ENCODE measurements at places on chromosomes 12 and 14. TPM values are rescaled to one million over a fixed set of nuclear protein-coding genes. Genes with fewer than 3 reads are reported as not detected.

CATSPERB gene
- 1.4 TPM for polyA plus RNA-seq

DNA sequence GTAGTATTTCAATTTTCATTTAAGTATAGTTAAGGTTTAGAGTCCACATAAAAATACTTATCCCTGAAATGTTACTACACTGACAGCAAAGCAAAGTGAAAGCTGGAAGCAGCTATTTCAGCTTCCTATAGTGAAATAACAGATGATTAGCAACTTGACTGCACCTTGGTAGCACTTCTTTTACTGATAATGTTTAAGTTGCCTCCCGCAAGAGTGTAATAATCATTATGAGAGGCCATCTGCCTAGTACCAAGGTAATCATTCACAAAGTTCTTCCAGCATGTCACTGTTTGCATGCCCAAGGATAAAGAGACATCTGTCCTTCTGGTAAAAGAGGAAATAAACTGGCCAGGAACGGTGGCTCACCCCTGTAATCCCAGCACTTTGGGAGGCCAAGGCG is 69.8 kb downstream of the LIN7A start:
- no peak for DNase-seq

GRCh38 chr12:851913-852312 is 97.6 kb downstream of the RAD52 start:
- no peak for DNase-seq

DNA sequence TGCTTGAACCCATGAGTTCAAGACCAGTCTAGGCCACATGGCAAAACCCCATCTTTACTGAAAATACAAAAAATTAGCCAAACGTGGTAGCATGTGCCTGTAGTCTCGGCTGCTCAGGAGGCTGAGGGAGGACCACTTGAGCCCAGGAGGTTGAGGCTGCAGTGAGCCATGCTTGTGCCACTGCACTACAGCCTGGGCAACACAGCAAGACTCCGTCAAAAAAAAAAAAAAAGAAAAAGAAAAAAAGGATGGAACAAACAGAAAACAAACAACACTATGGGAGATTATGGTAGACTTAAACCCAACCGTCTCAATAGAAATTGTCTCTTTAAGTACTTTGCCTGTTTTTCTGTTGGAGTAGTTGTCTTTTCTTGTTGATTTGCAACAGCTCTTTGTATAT is 36.4 kb downstream of the PYM1 start:
- no peak for DNase-seq

DNA sequence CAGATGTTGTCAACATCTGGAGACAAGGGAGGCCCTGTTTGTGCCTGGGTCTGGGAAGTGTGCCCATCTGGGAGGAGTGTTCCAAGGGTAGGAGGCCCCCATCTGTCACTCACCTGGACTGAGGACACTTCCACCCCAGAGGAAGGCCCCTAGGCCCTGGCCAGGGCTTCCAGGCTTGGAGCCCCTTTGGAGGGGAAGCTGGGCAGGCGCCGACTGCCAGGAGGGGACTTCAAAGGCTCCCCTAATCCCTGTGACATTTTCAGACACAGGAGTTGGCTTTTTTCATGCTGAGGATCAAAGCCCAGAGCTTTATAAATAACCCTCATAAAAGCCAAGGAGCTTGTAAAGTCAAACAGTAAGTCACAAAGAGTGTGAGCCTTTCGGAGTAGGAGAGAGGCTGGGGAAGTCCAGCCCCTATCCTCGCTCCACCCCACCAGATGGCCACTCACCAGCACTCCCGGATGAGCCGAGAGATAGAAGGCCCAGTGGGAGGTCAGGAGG is 17.6 kb upstream of the FAM222A start:
- DNase-seq = no peak

GRCh38 chr12:132445884-132446632 is 43.9 kb upstream of the FBRSL1 start:
- peak; percentile 57 for DNase-seq

DNA sequence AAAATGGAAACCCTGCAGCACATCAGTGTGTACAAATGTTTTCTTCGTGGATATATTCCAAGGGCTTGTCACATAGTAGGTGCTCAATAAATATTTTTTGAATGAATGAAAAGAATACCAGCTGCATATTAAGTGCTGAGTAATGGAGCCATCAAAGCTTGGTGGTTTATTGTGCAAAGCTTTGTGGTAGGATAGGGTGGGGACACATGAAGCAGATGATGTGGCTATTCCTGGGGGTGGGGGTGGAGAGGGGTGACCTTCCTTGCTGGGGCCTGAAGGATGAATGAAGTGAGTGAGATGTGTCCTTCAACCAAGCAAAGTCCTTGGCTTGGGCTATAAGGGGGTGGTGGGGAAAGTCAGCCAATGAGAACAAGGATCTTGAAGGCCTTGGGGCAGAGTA is 4.3 kb upstream of the KRT81 start:
- no peak for DNase-seq

GPATCH2L gene
- 42.7 TPM for polyA plus RNA-seq

DNA sequence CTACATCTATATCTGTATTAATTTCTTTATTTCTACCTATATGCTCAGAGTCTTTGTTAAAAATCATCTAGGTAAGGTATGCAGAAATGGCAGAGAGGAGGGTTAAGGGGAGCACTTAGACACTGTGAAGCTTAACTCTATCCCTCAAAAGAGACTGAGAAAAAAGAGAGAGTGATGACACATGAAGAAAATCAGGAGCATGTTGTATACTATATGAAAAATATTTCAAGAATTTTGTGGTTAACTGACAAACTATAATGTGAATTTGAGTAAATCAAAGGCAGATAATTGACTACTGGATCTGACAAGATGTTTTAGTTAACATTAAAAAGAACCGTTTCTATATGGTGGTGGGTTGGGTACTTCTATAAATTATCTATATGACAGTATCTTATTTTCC is 1814.2 kb upstream of the SEL1L start:
- no peak for DNase-seq

GRCh38 chr12:108884116-108885012 is 4.5 kb downstream of the DAO start:
- DNase-seq = no peak

CCDC198 gene
- 48.7 TPM for polyA plus RNA-seq

- no peak for DNase-seq
Observed at GRCh38 chr12:7171854-7172253, 17.6 kb upstream of the PEX5 start.

DNA sequence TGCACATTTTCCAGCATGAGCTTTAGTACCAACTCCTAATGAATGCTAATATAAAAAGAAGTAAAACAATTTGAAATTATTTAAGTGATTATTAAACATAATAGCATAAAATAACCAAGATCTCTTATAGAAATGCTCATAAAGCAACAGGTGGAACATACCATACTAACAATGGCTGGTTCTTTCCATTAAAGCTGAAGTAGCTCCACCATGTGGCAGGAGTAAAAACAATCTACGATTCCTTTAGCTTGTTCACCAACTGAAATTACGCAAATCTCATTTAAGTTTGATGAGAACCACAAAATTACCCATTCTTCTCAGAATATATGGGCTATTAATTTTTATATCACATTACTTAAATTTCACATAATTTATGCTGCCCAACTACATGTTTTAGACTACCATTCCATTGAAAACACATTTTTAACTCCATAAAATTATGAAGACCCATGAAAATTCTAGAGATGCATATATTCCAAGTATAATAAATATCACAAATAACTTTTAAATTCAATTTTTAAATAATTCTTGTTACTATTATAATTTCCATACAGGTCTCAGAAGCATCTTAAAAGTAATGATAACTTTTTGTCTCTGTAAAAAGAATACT is 213.6 kb downstream of the DAD1 start:
- DNase-seq = no peak

A2M gene
- polyA plus RNA-seq = 2,366 TPM

SLC38A4 gene
- polyA plus RNA-seq = 7.1 TPM

DNA sequence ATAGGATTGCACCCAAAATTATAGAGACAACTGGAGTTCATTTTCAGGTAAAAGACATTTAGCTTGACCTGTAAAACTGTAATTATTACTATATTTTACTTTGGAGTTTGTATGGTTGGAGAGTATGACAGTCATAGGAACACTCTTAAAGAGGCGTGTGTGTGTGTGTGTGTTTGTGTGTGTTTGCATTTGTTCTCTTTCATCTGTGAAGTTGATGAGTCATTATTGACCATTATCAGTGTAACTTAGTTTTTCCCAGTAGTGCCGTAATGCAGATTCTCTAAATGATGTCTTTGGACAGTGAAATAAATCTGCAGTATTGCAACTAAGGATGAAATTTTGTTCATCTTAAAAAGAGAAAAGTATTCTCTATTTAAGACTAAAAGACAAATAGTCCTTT is 13.0 kb downstream of the WASHC4 start:
- no peak for DNase-seq

- DNase-seq = no peak
Observed at GRCh38 chr14:98229656-98230366, 1042.2 kb downstream of the BCL11B start.

DNA sequence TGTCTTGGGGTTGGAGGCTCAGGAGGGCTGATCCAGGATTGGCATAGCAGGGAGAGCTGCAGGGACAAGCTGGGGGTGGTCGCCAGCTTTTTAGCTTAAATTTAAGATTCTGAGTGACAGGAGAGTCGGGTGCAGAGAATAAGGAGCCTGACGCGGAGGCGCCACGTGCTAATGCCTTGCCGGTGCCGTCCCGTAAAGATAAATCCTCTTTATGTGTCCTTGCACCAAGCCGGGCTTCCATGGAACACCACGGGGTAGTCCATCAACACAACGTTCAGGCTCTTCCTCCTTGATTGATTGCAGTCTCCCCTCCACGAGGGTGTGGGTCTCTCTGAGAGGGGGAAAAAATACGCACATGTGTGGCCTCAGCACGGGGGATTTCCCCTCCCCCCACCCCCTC is 3.9 kb downstream of the DLK1 start:
- DNase-seq = no peak

NID2 gene
- 241 TPM for polyA plus RNA-seq

DNA sequence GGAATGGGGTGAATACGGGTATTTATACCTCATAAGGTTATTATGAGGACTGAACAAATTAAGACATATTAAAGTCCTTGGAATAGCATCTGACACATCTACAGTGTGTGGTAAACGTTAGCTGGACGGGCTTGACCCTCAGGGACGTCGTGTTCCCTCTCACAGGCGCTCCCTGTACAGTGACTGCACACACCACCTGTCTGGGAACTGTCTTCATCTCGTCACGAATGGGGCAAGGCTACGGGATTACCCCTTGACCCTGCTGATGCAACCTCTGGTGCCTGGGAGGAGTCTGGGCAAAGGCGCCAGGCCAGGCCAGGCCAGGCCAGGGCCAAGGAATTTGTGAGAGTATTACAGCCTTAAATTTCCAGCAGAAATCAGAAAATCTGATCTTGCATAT is 191.1 kb downstream of the CALM1 start:
- DNase-seq = no peak

DNA sequence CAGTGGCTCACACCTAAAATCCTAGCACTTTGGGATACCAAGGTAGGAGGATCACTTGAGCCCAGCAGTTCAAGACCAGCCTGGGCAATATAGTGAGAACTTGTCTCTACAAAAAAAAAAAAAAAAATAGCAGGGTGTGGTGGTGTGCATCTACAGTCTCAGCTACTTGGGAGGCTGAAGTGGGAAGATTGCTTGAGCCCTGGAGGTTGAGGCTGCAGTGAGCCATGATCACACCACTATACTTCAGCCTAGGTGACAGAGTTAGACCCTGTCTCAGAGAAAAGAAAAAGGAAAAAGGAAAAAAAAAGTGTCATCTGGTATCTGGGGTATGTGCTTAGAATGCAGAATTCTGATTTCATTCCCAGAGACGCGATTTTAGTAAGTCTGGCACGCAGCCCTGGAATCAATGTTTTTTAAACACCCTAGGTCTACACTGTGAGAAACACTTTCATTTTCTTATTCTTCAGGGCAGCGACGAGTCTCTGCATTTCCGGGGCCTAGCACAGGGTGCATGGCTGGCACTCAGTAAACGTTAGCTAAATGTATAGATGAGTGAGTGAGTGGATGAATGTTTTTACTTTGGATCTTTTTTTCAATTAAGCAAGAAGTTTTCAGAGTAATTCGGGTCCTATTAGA is 243.8 kb upstream of the PWP1 start:
- DNase-seq = peak; percentile 42

- DNase-seq = no peak
Observed at GRCh38 chr12:20264608-20265114, 103.7 kb upstream of the PDE3A start.

DNA sequence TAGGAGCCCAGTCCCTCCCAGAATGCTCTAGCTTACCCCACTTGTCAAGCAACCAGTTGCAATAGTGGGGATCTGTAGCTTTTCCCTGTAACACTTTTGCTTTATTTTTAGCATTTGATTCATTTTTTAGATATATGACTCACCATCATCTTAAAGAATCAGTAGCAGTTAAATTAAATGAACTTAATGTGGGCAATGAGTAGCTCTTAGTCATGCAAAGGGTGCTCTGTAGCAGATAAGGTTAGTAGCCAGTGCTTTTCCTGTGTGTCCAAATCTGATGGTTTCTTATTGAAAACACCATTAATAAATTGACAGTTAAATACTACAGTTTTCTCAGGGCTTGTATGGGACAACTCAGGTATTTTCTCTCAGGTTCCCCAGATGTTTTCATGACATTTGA is 311.8 kb downstream of the RERGL start:
- DNase-seq = no peak

DNA sequence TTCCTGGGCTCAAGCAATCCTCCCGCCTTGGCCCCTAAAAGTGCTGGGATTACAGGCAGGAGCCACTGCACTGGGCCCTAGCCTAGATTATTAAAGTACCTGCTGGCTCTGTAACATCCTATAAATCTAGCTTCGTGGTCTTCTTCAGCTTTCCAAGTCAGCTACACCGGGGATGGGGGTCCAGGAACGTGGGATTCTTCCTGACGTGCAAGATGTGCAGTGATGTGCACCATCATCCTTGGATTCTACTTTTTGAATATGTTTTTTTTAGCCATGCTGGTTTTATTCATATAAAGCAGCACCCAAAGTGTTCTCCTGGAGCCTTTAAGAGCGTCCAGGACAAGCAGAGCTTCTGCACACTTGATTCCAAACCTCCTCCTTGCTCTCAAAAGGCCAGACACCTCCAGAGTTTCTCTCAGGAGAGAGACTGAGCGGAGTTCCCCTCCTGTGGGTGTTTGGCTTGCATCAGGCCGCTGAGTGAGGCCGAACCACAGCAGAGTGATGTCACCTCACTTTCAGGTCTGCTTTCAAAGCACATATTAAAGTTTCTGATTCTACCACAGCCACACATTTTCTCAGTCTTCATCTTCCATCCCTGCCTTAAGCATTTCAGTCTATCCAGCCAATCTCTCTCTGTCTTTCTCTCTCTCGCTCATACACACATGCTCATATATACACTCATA is 33.4 kb downstream of the VCPKMT start:
- no peak for DNase-seq

Measured in right lung (tissue), 10 donors.